ENCODE measurements at places on chromosomes 1 and 21. TPM values are rescaled to one million over a fixed set of nuclear protein-coding genes. Genes with fewer than 3 reads are reported as not detected.
A peak's percentile ranks its signal among the peaks of the same experiment; 100 is the strongest.

- peak; percentile 49 for DNase-seq
These were observed 45.5 kb downstream of the VPS13D start for GRCh38 chr1:12275370-12275769.

DNA sequence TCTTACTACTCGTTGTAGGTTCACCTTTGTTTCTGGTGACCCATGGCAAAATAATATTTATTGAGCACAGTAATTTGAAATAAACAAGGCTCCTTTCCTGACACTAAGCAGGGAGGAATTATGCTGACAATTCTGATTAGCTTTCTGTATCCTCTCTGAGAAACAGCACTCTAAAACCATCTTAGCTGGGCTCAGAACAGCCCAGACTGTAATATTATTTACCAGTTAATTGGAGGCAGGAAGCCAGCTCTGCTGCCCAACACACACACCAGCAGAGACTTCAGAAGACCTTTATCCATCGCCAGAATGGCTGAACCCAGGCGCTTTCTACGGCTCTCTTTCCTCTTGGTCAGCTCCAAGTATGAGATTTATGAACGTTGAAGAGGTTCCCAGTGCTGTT is 77.6 kb upstream of the FMN2 start:
- no peak for DNase-seq

DNA sequence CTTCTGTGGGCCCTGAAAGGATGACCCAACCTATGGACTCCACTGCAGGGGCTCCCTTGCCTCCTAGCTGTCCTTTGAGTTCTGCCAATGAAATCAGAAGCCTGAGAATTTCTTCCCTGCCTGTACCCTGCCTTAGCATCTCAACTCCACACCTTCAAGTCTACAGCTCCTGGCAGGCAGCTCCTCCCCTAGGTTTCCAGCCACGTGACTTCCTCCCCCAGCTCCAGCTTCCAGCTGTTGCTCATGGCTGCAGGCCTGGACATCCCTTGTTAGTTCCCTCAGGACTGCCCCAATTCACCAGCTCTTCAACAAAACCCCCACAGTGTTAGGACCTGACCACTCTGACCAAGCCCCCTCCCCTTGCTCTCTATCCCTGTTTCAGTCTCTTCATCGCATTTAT is 2.4 kb downstream of the RCAN1 start:
- DNase-seq = no peak

The CYYR1 gene
- 22.3 TPM for total RNA-seq

The SELL gene
- not detected for total RNA-seq

The LDLRAD2 gene
- not detected for total RNA-seq

GRCh38 chr1:26799479-26800142 is 11.9 kb downstream of the PIGV start:
- DNase-seq = peak; percentile 80

The MCOLN2 gene
- total RNA-seq = 1.4 TPM

GRCh38 chr1:224486801-224487583 is 52.4 kb upstream of the WDR26 start:
- no peak for DNase-seq
